A673 (cell line): ENCODE measurements at places on chromosomes 13 and 19. TPM values are rescaled to one million over a fixed set of nuclear protein-coding genes. Genes with fewer than 3 reads are reported as not detected.

Gene RNASEH2B
- 74.1 and 80.7 TPM in 2 replicates for total RNA-seq

Gene DOCK9
- 4.2 and 4.5 TPM in 2 replicates for total RNA-seq

Gene VSTM2B
- total RNA-seq = not detected in 2 replicates

Gene ZNF320
- 9.2 and 12.2 TPM in 2 replicates for total RNA-seq

Gene FUT2
- total RNA-seq = not detected in 2 replicates

Gene ZNF420
- 10.6 and 13.7 TPM in 2 replicates for total RNA-seq

Gene ZNF730
- 7.6 and 8.7 TPM in 2 replicates for total RNA-seq

Gene UGGT2
- 10.1 and 12.9 TPM in 2 replicates for total RNA-seq

Gene ZNF626
- 1.4 and 2.2 TPM in 2 replicates for total RNA-seq

Gene SSC5D
- 1.4 and 2.2 TPM in 2 replicates for total RNA-seq

Gene FTL
- 1,330 and 1,983 TPM in 2 replicates for total RNA-seq

Gene LSM14A
- total RNA-seq = 134 and 137 TPM in 2 replicates

Gene TMEM190
- not detected in 2 replicates for total RNA-seq

Gene PRR19
- total RNA-seq = 2.5 and 3.6 TPM in 2 replicates

Gene LYL1
- total RNA-seq = not detected in 2 replicates

Gene SULT2B1
- 0.24 and 0.60 TPM in 2 replicates for total RNA-seq

Gene MARCHF2
- 8.8 and 11.8 TPM in 2 replicates for total RNA-seq

Gene CAPN12
- 0.69 and 0.96 TPM in 2 replicates for total RNA-seq

Gene C3
- 1.8 TPM in 2 replicates for total RNA-seq

Gene CYP4F22
- 78.3 and 79.7 TPM in 2 replicates for total RNA-seq

Gene IZUMO4
- 1.6 and 2.5 TPM in 2 replicates for total RNA-seq

Gene CARM1
- total RNA-seq = 78.7 and 81.5 TPM in 2 replicates

Gene ZNF534
- not detected in 2 replicates for total RNA-seq

Gene TMEM86B
- 4.8 and 6.1 TPM in 2 replicates for total RNA-seq

Gene CEACAM7
- total RNA-seq = 0.43 and 0.44 TPM in 2 replicates

Gene NANOS3
- 4.9 and 7.1 TPM in 2 replicates for total RNA-seq

Gene SETDB2
- 3.8 and 5.1 TPM in 2 replicates for total RNA-seq

Gene SLC1A6
- 0.26 TPM in 1 of 2 replicates, not detected in the other for total RNA-seq

Gene NCR1
- not detected in 2 replicates for total RNA-seq

Gene NCCRP1
- not detected in 2 replicates for total RNA-seq

Gene PCDH20
- total RNA-seq = 1.9 and 2.1 TPM in 2 replicates

Gene COL4A1
- total RNA-seq = 83.9 and 86.0 TPM in 2 replicates

Gene PMIS2
- total RNA-seq = not detected in 2 replicates

Gene ZNF723
- total RNA-seq = not detected in 2 replicates

Gene BEST2
- 0.13 TPM in 1 of 2 replicates, not detected in the other for total RNA-seq

Gene ZNF772
- total RNA-seq = 19.4 and 21.2 TPM in 2 replicates

Gene GPR4
- not detected in 2 replicates for total RNA-seq

Gene VAV1
- total RNA-seq = 51.6 and 54.9 TPM in 2 replicates
